ENCODE measurements at places on chromosomes 12 and 14. TPM values are rescaled to one million over a fixed set of nuclear protein-coding genes. Genes with fewer than 3 reads are reported as not detected.
A peak's percentile ranks its signal among the peaks of the same experiment; 100 is the strongest.

DNA sequence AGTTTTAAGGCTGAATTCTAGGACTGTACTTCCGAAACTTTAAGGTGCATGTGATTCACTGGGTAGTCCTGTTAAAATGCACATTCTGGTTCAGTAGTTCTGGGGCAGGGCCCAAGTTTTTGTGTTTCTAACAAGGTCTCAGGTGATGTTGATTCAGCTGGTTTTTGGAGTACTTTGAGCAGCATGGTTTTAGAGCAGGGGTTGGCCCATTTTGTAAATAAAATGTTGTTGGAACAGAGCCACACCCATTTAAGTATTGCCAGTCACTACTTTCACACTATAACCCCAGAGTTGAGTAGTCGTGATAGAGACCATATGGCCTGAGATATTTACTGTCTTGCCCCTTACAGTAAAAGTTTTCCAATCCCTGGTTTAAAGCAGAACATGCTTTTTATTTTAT, 111.3 kb downstream of the SYNE2 start:
- no peak overlapping the region for H3K27ac ChIP-seq
- no peaks in the 10 kb centered on the region for H3K4me1 ChIP-seq
- no peaks in the 10 kb centered on the region for H3K27me3 ChIP-seq
- no peak overlapping the region for H3K4me3 ChIP-seq
- no peak for DNase-seq
- peaks cover 6% of the 10 kb centered on the region for H3K36me3 ChIP-seq

Gene ZNF10
- total RNA-seq: 19.0 TPM

- DNase-seq: no peak
- no peak overlapping the region for H3K27ac ChIP-seq
- H3K4me3 ChIP-seq: no peak overlapping the region
- peaks cover 5% of the 10 kb centered on the region for H3K36me3 ChIP-seq
Measured at GRCh38 chr12:62522984-62523383, 56.4 kb downstream of the MON2 start.

GRCh38 chr12:109968032-109968420, 28.1 kb downstream of the GIT2 start:
- no peak overlapping the region for H3K27ac ChIP-seq
- peaks cover 5% of the 10 kb centered on the region for H3K36me3 ChIP-seq
- no peak overlapping the region for H3K4me3 ChIP-seq
- H3K4me1 ChIP-seq: no peaks in the 10 kb centered on the region

DNA sequence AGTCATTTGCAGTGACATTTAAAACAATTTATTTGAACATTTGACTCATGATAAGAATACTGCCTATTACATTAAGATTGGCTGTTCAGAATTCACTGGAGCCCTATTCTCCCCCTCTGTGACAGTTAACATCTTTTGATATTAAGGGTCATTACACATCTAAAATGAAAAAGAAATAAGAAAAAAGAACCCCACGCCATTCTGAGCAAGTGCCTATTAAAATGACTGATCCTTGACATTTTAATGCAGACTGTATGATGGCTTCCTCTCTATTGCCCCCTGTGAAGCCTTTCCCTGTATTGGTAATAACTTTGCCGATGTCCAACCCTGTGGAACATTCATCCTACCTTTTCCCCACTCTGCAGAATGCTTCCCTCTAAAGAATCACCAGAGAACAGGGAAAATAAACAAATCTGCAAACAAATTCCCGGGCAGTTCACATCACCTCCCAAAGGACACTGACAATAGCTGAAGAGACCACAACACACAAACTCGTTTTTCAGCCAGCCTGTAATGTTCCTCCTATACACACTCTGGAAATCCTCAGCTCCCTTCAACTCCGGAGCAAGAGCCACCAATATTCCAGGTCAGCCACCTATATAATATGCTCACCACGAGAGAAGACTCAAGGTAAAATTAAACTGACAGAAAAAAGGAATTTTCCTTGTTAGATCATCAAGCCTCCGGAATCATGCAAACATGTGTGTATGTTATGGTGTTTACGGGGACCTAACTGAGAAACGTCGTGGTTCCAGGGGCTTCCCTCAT, 2.1 kb downstream of the NIN start:
- no peaks in the 10 kb centered on the region for H3K36me3 ChIP-seq
- peaks cover 11% of the 10 kb centered on the region for H3K27me3 ChIP-seq
- no peak overlapping the region for H3K27ac ChIP-seq
- peak overlapping the region; percentile 94 for H3K4me3 ChIP-seq

GRCh38 chr14:99717682-99718013, 33.5 kb downstream of the CYP46A1 start:
- peaks cover 6% of the 10 kb centered on the region for H3K27me3 ChIP-seq
- H3K36me3 ChIP-seq: no peaks in the 10 kb centered on the region
- H3K4me3 ChIP-seq: no peak overlapping the region
- H3K27ac ChIP-seq: no peak overlapping the region

GRCh38 chr12:8057839-8058238, 8.3 kb downstream of the C3AR1 start:
- no peak overlapping the region for H3K27ac ChIP-seq
- H3K4me3 ChIP-seq: no peak overlapping the region
- H3K36me3 ChIP-seq: no peaks in the 10 kb centered on the region
- DNase-seq: no peak
- H3K4me1 ChIP-seq: peaks cover 10% of the 10 kb centered on the region

DNA sequence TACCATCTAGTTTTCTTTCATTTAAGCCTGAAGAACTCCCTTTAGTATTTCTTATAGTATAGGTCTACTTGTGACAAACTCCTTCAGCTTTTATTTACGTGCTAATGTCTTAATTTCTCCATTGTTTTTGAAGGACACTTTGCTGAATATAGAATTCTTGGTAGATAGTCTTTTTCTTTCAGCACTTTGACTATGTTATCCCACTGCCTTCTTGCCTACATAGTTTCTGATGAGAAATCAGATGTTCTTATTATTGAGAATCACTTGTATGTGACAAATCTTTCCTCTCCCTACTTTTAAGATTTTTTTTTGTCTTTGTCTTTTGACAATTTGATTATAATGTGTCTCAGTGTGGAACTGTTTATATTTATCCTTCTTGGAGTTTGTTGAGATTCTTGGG, 5.1 kb upstream of the MIS18BP1 start:
- no peak overlapping the region for H3K27ac ChIP-seq
- peaks cover 12% of the 10 kb centered on the region for H3K36me3 ChIP-seq
- DNase-seq: no peak
- H3K4me3 ChIP-seq: no peak overlapping the region
- peaks cover 4% of the 10 kb centered on the region for H3K4me1 ChIP-seq
- peaks cover 6% of the 10 kb centered on the region for H3K27me3 ChIP-seq

Measured in neural crest cell (in vitro differentiated cells).